ENCODE measurements at places on chromosomes 4 and X.

- no peak for DNase-seq
Measured at GRCh38 chr4:16684097-16684496, 214.3 kb downstream of the LDB2 start.

- DNase-seq, result no peak
Measured at GRCh38 chrX:13254076-13254785, 65.6 kb downstream of the ATXN3L start.

DNA sequence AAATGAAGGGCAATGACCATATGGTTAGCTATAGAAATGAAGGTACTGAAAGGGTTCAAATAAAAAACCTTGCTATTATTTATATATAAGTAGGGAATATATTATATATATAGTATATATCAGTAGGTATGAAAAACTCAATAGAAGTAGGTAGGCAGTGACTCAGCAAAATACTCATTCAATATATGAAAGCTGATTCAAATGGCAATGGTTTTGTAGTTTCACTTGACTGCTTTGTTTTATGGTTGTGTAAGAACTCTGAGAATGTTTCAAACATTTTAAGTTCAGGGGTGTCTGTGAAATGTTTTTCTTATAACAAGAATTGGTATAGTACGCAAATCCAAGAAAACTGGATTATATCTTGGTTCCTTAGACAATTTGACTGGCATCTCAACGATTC lies 4.1 kb downstream of the ZNF280C start:
- DNase-seq, result no peak

DNA sequence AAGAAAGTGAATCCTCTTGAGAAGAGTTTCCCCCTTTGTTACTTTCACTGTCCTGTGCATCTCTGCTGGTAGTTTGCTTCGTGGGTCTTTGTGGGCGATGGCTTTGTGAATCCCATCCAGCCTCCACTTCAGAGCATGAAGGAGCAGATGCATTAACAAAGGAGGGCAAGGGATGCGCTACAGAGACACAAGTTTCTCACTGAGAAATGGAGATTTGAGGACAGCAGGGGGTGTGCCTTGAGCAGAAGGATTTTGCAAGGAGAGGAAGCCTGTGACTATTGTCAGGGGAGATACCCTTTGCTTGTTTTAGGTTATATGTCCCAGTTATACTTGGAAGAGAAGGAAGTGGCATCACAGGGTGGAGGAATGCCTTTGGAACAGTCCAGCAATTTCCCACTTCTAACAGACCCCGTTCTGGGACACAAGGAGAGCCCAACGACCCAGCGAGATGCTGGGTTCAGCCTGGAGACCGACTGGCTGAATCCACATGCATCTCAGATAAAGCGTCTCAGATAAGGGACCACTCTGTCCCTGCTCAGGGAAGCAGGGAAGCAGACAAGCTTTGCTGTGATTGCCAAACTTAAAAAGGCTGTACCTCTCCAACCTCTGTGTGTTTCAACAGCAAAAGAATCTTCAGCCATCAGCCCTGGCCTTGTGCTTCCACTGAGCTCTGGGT lies 314.6 kb upstream of the GATB start:
- no peak for DNase-seq

DNA sequence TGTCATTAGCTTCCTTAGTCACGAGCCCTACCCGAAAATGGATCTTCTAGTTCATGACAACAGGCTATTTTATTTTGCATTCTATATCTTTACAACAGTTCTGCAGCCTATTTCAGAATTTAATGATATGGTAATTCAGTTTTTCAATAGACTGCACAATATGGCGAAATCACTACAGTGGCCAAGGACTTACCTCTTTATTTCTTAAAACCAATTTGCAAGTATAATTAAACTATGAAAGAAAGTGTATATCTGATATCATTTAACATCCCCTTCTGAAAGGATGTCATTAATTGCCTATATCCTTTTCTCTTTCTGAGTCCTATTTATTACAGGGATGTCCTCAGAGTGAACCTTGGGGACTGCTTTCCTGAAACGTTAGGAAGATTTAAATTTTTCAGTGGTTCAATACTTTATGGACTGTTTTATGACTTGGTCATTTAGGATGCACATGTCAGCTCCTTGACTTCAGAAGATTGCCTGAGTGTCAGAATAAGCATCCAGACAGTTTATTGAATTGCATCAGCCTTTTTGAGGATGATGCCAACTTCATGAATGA lies 190.8 kb upstream of the GEMIN8 start:
- DNase-seq, result no peak
